Astrocyte (in vitro differentiated cells and primary cell): ENCODE measurements at places on chromosomes 5 and 9.

- DNase-seq, result no peak
Measured at GRCh38 chr5:122581629-122582028, 193.3 kb upstream of the SNX2 start.

DNA sequence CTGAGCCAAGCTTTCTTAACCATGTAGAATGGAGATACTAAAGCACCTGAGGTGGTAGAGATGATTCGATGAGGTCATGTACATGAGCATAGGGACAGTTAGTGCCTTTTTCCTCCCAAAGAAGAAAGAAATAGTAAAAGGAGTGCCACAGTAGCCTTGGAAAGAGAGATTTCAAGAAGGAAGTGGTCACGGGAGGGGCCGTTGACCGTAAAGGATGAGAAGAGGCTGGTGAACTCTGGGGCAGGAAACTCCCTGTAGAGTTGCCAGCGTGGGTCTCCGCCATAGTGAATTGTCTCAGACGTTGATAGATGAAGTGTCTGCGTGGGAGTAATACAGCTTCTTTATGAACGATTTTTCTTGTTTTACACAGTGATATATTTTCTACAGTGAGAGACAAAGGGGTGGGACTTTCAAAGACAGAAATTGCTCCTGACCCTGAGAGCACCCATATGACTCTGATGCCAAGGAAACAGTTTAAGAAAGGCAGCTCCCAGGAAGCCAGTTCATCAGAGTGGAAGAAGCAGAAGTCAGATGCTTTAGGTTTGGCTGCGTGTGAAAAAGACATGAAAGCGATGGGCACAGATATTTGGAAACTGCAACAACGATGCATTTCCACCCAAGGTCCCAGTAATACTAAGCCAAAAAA is 41.3 kb downstream of the UGCG start:
- DNase-seq, result peak; percentile 85

DNA sequence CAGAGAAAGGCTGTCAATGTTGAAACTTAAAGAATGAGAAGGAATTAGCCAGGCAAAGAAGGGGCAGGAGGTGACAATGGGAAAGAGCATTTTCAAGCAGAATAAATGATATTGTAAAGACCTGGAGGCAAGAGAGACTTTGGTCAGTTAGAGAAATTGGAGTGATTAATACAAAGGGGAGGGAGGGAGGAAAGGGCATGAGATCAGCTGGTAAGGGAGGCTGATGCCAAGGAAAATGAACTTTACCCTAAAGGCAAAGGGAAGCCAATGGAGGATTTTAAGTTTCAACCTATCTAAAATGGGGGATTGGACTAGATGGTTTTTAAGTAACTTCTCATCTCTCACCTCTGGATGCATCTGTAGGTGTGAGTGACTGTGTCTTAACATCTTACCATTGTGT is 23.3 kb downstream of the C5 start:
- no peak for DNase-seq

DNA sequence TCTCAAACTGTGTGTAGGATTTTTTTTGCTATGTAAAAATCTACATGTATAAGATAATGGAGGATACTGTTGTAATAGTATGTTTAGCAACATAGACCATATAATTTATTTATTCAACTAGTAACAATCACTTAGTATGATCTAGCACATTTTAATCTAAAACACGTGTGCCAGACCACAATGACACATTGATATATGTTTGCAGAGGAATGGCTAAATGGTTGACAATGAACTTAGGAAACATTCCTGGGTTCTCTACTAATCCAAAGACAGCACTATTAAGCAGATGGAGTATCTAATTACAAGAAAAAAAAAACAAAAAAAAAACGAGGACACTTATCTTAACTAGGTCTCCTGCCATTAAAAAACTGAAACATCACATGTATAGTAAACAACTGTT is 261.7 kb upstream of the PAPPA start:
- peak; percentile 82 for DNase-seq

DNA sequence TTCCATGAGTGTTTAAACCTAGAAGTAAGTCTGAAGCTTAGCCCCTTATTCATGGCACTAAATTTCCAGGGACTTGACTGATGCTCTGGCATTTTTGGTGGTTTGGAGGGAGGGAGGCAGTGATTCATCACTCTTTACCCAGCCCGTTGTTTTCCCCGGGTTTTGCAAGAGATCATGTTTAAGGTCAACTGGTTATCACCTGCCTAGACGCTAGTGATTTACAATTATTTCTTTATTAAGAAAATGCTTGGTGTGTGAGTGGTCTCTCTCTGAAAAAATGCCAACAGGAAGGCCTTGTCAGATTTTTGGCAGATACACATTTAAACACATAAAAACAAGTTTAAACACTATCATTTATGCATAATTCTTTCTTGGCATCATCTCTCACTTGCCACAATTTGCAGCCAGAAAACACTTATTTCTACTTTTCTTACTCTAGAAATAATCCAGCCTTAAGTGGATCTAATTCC is 737.9 kb upstream of the ZNF608 start:
- DNase-seq, result peak; percentile 95

DNA sequence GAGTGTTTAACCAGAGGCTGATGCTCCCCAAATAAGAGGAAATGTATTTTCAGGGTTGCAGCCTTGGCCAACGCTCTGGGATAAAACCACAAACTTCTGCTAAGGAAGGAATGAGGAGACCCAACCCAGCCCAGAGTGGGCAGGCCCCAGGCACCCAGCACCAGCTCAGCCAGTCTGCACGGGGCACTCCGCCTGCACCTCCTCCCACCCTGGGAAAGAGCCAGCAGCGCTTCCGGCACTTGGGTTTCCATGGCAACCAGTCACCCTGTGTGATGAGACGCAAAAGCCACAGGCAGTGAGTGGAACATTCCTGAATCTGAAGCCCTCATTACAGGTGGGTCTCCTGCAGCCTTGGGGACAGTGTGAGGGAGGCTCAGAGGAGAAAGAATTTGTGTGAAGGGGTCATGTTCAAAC is 85.2 kb upstream of the ZBTB43 start:
- peak; percentile 66 for DNase-seq

DNA sequence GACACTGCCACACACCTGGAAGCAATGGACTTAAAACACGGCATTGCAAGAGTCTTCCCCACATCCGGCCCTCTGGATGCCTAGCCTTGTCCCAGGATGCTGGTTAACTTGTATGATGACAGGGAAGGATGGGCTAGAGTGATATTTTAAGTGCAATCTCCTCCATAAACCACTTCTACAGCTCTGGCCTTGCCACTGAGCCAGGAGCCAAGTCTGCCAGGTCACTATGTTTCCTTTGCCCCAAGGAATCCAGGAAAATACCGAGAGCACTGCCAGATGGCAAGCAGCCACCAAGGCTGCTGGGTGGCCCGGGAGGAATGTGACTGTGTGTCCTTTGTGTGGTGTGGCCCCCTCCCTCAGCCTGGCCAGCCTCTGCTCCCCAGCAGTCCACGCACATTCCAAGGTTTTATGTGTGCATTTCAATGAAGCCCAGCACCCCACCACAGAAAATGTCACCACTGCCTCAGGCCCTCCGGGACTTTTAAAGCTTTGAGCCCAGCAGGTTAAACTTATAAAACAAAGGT is 106.0 kb downstream of the FRMD3 start:
- peak; percentile 49 for DNase-seq

GRCh38 chr5:7586480-7586879 is 190.5 kb downstream of the ADCY2 start:
- DNase-seq, result no peak

GRCh38 chr5:143023411-143024096 is 253.4 kb downstream of the ARHGAP26 start:
- DNase-seq, result no peak

GRCh38 chr5:64165500-64166200 is at the start of gene RNF180:
Gene RNF180 (plus strand): TSS chr5:64165843. CDS start chr5:64200808, 34,965 bp downstream.
- peak; percentile 36 for DNase-seq

DNA sequence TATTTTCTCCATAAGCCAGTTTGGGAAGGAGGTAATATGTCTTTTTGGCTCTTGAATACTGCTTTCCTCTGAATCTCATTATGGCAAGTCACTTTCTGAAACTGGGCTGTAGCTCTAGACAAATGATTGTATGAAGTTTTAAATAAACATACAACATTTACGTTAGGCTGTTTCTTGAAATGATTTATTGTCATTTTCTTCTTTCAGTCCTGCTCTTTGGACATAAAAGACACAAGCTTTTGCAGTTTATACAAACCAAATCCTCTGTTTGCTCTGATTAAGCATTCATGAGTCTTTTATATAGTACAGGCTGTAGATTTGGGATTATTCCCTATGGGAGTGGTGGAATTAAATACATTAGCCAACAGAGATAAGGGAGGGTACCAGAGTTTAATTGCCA is 139.7 kb downstream of the CEP120 start:
- DNase-seq, result no peak
